Activated T-cell treated with anti-CD3 and anti-CD28 coated beads, Interleukin-2, amount 50 U/mL, for 72 hours (primary cell): ENCODE measurements at places on chromosomes 11 and 22. TPM values are rescaled to one million over a fixed set of nuclear protein-coding genes. Genes with fewer than 3 reads are reported as not detected.

Gene OR5P2
- total RNA-seq, result not detected

Gene BCO2
- total RNA-seq, result 1.3 TPM

- no peak for DNase-seq
These were observed 67.2 kb downstream of the BMAL1 start for GRCh38 chr11:13344818-13345217.

DNA sequence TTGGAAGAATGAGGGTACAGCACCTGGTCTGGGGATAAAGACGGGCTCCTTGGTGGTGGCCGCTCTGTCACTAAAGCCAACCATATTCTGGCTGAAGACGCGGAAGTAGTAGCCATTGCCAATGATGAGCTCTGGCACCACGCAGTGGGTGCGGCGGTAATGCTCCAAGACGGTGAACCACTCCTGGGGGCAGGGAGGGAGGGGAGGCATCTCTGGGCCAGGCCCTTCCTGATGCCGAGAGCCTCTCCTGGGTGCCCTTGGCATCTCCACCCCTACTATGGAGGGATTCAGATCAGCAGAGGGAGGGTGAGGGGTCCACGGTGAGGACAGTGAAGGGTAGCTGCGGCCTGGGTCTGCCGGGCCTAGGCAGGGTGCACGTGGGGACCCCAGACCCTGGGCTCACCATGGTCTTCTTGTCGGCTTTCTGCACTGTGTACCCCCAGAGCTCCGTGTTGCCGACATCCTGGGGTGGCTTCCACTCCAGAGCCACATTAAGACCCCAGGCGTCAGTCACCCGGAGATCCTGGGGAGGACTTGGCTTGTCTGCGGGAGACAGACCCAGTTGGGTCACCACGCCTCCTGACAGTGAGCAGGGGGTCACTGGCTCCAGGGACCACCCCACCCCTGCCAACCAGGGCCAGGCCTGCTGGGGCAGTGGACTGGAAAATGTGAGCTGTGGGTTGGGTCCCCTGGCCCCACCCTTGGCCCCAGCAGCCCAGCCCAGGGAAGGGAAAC, 19.5 kb downstream of the MYBPC3 start:
- DNase-seq, result no peak
